ENCODE measurements at places on chromosomes 4 and X.

GRCh38 chr4:39124885-39125599 is 57.3 kb upstream of the WDR19 start:
- DNase-seq = no peak

GRCh38 chr4:37799941-37800554 is 26.4 kb upstream of the PGM2 start:
- no peak for DNase-seq

DNA sequence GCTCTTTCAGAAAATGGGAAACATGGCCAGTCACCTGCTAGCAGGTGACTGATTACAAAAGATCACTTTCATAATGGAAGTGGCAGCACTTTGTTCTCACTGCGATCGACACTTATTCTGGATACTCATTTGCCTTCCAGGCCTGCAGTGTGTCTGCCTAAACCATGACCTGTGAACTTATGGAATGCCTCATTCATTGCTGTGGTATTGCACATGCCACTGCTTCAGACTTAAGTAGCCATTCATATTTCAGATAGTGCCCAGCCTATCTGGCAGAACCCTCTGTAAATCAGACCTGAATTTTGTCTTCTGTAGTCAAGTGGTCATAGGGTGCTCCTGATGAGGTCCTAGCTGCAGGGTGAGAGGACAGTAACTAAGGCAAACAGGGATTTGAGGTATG is 23.3 kb upstream of the MGST2 start:
- DNase-seq = no peak

DNA sequence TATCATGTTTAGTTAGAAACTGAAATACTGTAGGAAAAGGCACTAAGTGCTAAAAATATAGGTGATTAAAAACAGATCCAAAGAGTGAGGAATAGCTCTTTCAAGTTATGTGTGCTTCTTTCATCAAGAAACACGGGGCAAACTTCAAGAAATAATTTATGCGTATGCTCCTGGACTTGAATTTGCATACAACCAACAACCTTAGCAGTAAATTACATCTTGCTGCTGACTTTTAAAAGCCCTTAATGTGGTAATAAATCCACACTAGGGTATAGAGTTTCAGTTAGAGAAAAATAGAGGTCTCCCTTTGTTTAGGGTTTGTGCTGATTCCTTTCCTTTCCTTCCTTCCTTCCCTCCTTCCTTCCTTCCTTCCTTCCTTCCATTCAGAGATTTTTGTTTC is 94.5 kb upstream of the GC start:
- no peak for DNase-seq

DNA sequence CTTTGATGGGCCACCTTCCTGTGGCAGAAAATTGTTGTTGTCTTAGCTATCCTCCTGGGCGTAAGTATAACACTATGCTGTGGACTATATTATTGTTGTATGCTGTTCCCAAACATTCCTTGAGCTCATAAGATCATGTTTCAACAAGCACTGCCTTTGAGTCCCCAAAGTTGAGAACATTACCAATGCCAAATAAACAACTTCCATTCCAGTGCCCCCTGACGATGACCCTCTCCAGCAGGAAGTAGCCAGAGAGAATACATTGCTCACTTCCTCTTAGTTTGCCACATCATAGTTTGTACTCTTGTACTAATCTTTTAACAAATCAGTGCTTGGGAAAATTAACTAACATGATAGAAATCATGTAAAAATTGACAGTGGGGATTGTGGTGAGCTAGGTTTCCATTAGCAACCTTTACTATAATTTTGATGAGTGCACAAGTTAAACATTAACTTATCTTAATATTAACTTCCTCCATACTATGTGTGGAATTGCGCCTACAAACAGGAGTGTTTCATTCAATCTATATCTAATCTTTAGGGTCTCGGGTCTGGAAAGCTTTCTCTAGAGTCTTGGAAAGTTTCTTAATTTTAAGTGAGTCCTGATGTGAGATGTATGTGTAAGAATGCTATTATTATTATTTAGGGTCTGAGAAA is 20.3 kb upstream of the DHX15 start:
- DNase-seq = no peak

DNA sequence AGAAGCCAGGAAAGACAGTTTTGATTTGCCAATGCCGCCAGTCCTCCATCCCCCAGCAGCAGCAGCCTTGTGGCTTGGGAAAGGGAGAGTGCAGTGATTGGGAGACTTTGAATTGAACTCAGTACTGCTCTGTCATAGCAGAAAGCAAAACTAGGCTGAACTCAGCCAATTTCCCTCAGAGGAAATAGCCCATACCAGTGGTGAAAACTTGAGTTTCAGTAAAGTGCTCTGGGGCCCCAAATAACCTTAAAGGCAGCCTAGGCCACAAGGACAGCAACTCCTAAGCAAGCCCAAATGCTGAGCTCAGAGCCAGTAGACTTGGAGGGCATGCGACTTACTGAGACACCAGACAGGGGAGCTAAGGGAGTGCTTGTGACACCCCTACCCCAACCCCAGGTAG is 2.0 kb upstream of the PROM1 start:
- DNase-seq = no peak

DNA sequence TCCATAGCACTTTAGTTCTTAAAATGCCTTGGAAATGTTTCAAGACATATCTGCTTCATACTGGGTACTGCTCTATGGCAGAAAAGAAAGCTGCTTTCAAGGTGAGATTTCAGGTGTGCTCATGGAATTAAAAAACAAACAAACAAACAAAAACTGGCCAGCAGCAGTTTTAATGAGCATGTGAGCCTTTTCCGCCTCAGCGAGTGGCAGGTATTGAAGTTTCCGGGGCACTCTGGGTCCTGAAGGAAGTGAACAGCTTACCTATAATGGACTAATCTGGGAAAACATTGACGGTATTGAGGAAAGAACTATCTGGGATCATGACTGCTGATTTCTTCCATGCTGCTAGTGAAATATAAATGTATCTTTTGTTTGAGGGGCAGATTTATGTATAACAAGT is 194.6 kb downstream of the MAML3 start:
- no peak for DNase-seq

DNA sequence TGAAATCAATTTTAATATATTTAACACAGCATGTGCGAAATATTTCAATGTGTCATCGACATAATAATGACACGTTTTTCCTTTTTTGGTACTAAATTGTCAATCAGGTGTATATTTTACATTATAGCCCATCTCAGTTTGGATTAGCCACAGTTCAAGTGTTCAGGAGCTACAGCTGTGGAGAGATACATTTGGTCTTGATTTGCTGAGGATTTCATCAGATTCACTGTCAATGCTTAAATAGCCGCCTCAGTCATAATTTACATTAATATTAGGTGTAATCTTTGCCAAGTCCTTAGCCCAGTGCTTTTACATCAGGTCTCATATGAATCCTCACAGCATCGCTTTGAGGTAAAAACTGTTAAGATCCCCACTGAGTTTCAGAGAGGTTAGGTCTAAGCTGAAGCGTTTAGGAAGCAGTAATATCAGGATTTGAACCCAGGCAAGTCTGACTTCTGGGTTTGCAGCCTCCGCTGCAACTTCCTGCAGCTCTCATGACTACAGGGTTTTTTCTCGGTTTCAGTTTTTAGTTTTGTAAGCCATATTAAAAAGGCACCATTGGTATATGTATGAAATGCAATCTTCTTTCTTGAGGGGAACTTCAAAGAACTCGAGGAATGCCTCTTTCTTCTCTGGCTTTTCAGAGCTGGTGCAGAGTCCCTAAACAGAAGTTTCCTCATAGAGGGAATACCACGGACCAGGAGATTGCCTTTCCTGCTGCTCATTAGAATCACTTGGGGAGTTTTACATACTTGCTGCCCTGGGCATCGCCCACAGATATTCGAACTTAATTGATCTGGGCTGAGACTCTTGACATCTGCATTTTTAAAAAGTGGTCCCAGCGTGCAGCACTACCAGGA is 6.4 kb downstream of the MTM1 start:
- DNase-seq = peak; percentile 89

GRCh38 chrX:1139185-1139500 is 73.3 kb downstream of the CRLF2 start:
- no peak for DNase-seq

DNA sequence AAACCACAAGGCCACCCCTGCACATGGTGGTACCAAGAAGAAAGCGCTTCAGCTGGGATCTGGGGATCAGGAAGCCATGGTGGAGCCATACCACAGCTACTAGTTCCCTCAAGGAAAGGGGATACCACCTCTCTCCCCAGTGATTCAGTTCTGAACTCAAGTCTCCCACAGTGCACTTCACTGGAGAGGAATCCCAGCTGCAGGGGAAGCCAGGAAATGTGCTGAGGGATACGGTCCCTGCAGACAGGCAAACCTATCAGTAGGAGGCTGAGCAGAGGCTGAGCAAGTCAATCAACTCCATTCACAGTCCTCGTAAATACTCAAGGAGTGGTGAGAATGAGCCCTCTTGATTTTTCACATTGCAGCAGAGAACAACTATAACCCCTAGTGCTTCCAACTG is 11.0 kb downstream of the TMEM192 start:
- no peak for DNase-seq

All from activated CD4-positive, alpha-beta T cell treated with anti-CD3 and anti-CD28 coated beads, Interleukin-10, Interleukin-2, amounts not matched to agents 100 ng/mL and 50 ng/mL, durations not matched to agents 16 hours and 8 hours (primary cell).